ELR (cell line): ENCODE measurements at places on chromosomes 2 and 18.
A peak's percentile ranks its signal among the peaks of the same experiment; 100 is the strongest.

- peak; percentile 16 for DNase-seq
Measured at GRCh38 chr2:3959372-3959771, 256.0 kb downstream of the DCDC2C start.

- no peak for DNase-seq
Measured at GRCh38 chr2:28546242-28546641, 50.4 kb downstream of the PLB1 start.

DNA sequence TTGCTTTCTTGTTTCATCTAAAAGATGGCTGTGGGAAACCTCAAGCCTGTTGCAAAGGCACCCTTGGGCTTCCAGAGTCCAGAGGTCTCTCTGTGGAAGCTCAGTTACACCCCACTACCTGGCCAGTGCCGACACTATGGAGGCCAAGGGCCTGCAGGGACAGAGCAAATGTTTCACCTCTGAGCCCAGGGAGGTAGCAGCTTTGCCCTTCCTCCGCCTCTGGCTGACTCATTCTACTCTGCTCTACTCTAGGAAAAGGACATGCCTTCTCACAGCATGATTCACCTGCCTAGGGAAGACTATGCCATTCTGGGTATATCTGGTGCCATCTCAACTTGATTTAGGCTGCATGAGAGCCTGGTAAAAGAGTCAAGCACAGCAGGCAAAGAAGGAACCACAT lies 12.2 kb downstream of the MYOM1 start:
- peak; percentile 61 for DNase-seq

GRCh38 chr2:43368483-43369385 lies 142.3 kb upstream of the ZFP36L2 start:
- DNase-seq, result no peak
